Lung (tissue), 17 donors: ENCODE measurements at places on chromosomes 1 and 21.

GRCh38 chr1:1331068-1331965 is at the start of gene TAS1R3:
Gene TAS1R3, plus strand, starts transcription at chr1:1331280. Its CDS starts 66 bp downstream, at chr1:1331346.
- no peak for DNase-seq

DNA sequence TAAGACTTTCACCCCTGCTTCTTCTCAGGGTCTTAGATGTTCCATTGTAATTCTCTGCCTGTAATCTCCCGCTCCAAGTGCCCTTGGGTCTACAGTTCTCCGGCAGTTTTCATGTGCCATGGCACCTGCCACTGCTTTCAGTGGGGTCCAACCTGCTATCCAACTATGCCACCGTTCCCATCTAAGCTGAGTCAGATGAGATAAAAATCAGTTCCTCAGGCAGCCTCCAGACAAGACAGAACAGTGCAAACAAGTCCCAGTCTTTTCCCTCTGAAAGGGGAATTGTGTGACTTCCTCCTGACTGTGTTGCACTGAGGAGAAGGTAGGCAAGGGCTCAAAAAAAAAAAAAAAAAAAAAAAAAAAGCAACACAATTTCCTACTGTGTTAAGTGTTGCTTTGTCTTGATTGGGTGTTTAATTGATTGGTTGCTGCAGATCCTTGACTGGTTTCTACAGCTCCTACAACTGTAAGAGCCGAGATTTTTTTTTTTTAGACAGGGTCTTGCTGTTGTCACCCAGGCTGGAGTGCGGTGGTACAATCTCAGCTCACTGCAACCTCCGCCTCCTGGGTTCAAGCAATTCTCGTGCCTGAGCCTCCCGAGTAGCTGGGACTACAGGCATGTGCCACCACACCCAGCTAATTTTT is 50.7 kb downstream of the EBNA1BP2 start:
- no peak for DNase-seq

DNA sequence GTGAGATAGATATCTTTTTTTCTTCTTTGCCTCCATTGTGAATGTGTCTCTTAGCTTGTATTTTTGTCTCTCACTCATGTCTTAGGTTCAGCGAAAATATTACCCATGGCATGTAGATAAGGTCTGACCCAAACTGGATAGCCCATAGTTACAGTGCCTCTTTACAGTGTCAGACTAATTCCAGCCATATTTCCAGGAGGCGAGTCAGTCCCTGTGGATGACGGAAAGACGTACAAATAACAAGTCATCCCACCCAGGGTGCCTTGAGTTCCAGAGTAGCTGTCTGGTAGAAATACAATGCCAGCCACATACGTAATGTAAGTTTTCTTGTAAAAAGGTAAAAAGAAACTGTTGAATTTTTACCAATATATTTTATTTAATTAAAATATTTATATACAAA is 157.3 kb downstream of the ZNF281 start:
- no peak for DNase-seq

DNA sequence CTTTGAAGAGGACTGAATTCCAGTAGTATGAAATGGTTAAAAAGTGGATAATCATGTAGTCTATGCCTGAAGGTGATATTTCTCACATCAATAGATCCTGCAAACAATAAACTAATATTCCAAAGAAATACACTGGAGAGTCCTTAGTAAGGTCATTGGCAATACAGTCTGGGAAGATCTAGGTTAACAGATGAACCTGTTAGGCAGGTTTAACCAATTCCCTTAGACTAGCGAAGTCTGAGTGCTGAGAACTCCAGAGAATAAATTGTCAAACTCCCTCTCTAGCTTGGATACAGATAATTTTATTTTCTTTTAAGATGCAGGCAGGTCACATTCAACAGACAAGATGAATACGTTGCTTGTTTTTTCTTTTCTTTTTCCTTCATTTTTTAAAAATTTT is 2.4 kb downstream of the GPR157 start:
- DNase-seq = no peak

DNA sequence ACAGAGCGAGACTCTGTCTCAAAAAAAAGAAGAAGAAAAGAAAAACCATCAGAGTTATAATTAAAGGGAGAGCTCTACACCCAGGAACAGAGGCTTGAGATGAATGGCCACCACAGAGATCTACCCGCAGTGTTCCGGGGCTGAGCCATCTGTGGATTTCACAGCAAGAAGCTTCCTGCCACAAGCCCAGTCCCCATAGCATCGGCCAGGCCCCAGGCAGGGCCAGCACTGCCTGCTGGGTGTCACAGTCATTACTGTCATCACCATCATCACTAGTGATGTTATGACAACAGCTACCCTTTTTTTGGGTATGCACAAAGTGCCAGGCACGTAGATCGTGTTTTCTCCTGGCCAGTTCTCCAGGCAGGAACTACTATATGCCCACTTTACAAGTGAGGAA is 111.6 kb upstream of the VAMP3 start:
- no peak for DNase-seq

- DNase-seq = peak; percentile 80
Measured at GRCh38 chr1:170698301-170699275, 34.7 kb downstream of the PRRX1 start.

DNA sequence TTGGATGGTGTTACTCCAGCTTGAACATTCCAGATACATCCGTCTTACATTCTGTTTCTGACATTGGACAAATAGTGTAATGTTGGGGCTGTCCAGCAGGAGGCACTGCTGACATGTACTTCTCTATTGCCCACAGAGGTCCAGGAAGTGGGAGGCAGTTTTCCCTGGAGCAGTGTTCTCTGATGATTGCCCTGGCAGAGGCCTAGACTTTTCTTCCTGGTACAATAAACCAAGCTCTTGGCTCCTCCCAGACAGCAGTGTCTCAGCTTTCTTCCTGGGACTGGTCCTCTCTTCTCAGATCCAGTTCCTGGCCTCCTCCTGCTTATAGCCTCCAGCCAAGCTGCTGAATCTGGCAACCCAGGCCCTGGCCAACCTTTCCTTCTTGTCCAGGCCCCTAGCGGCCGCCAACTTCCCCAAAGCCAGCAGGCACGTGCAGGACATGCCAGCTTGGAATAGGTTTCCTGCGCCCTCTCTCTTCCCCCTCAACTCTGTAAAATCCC is 14.9 kb upstream of the IFNLR1 start:
- DNase-seq = peak; percentile 84
